ENCODE measurements at places on chromosomes 7 and 10. TPM values are rescaled to one million over a fixed set of nuclear protein-coding genes. Genes with fewer than 3 reads are reported as not detected.
A peak's percentile ranks its signal among the peaks of the same experiment; 100 is the strongest.

- DNase-seq, result no peak
Observed at GRCh38 chr7:104010052-104010909, 20.8 kb upstream of the RELN start.

DNA sequence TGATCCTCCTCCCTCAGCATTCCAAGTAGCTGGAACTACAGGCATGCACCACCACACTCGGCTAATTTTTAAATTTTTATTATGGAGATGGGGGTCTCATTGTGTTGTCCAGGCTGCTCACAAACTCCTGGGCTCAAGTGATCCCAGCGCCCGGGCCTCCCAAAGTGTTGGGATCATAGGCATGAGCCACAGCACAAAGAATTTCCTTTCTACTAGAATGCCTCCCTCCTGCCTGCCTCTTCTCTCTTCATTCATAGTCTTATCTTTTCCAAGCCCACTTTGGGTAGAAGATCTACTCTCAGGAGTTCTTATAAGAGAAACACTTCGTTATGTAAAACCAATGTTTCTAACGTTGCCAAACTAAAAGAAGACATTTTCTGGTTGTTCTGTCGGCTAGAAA, 144.1 kb downstream of the LRRC4 start:
- DNase-seq, result no peak

GRCh38 chr7:24172856-24173255, 111.1 kb upstream of the NPY start:
- DNase-seq, result no peak

- no peak for DNase-seq
Observed at GRCh38 chr10:108388706-108389105, 1224.2 kb upstream of the SORCS1 start.

- no peak for DNase-seq
Observed at GRCh38 chr7:132108563-132108962, 467.7 kb downstream of the PLXNA4 start.

The NODAL gene
- total RNA-seq, result not detected

GRCh38 chr10:132746801-132747625, 38.9 kb downstream of the NKX6-2 start:
- DNase-seq, result no peak

The OR2A7 gene
- total RNA-seq, result 0.51 TPM

The ZNF138 gene
- 4.8 TPM for total RNA-seq

- peak; percentile 51 for DNase-seq
Observed at GRCh38 chr10:7409045-7409731, 1.6 kb downstream of the SFMBT2 start.

- DNase-seq, result no peak
Observed at GRCh38 chr10:48944171-48944570, 4.5 kb upstream of the LRRC18 start.

The TNS3 gene
- 43.2 TPM for total RNA-seq

The AKR1E2 gene
- total RNA-seq, result 5.1 TPM

- DNase-seq, result no peak
Observed at GRCh38 chr7:98870807-98871491, 1.1 kb upstream of the TMEM130 start.

DNA sequence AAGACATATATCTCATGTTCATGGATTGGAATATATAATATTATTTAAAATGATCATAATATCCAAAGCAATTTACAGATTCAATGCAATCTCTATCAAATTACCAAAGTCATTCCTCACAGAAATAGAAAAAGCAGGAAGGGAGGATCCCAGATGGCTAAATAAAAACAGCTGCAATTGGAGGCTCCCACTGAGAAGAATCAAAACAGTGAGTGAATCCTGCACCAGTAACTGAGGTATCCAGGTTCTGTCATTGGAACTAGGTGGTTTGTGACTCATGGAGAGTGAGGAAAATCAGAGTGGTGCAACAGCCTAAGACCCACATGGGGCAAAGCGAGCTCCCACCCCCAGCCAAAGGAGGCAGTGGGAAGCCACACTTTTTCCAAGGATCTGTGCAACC, 128.4 kb downstream of the MTERF1 start:
- DNase-seq, result no peak

The CLDN12 gene
- 38.1 TPM for total RNA-seq

DNA sequence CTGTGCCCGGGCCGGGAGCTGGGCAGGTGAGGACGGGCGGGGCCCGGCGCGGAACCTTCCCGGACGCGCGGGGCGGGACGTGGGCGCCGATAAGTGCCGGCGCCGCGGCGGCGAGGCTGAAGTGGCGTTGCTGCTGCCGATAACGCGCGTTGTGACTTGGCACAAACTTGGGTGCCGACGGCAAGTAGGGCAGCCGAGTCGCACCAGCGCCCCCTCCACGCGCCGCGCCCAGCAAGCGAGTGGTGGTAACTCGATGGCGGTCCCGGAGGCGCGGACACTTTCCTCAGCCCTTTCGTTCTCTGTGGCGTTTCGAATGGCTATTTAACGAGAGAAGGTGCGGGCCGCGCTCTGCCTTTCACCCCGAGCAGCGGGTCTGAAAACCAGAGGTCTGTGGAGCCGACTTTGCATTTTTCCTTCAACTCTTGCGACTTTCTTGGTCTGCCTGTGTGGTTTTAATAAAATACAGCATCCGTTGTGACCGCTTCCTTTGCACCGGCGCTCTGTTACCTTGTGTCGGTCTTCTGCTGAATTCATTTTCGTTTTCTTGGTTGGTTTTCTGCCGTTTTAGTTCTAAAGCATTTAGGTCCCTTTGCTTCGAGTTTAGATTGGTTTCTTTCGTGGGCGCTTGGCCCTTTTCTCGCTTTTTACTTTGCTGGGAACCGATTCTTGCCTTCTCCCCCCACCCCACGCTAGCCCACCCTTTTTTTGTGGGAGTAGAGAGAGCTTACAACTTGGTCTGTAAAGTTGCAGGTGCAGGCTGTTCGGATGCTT, 701 bp downstream of the STK17A start:
- DNase-seq, result peak; percentile 88

The OR9A2 gene
- 0.22 TPM for total RNA-seq

DNA sequence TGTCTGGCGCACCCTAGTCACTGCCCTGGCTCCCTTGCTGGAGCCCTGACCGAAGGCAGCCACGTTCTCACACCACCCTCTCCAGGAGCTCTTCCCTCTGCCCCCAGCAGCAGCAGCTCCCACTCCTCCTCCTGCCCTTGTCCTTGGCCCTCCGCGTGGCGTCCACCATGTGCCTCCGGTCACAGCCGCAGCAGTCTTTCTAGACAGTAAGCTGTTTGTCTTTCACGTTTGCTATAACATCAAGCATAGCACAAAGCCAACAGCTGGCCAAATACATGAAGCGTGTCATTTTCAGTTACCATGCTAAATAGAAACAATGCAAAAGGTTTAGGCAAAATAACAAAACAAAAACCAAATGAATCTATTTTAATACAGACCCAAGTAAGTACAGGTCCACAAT, 3.3 kb downstream of the PITRM1 start:
- DNase-seq, result no peak

- DNase-seq, result no peak
Observed at GRCh38 chr7:95056107-95056739, 148.8 kb downstream of the PPP1R9A start.

- DNase-seq, result no peak
Observed at GRCh38 chr10:43261578-43262396, 5.1 kb downstream of the RASGEF1A start.

All from Right ventricle myocardium superior (tissue), 1 donor.